PC-3 (cell line): ENCODE measurements at places on chromosomes 7 and 10. TPM values are rescaled to one million over a fixed set of nuclear protein-coding genes. Genes with fewer than 3 reads are reported as not detected.

The SLC13A1 gene
- not detected in 2 replicates for total RNA-seq

The NACAD gene
- 0.12 and 0.26 TPM in 2 replicates for total RNA-seq

The SPDYE5 gene
- total RNA-seq: 0.18 TPM in 1 of 2 replicates, not detected in the other

The ZNF467 gene
- 4.1 and 6.3 TPM in 2 replicates for total RNA-seq

The SH2D4B gene
- total RNA-seq: not detected in 2 replicates

The NPS gene
- not detected in 2 replicates for total RNA-seq

The LRRC18 gene
- total RNA-seq: not detected in 2 replicates

- H3K4me3 ChIP-seq: no peak overlapping the region
- H3K27ac ChIP-seq: peak overlapping the region; percentile 72; the same call in 1 of the 2 replicates
- DNase-seq: peak; percentile 72
- H3K27me3 ChIP-seq: no peaks in the 10 kb centered on the region
- peaks cover 37% of the 10 kb centered on the region for H3K4me1 ChIP-seq
These were observed 139.5 kb upstream of the FZD8 start for GRCh38 chr10:35781643-35782035.

DNA sequence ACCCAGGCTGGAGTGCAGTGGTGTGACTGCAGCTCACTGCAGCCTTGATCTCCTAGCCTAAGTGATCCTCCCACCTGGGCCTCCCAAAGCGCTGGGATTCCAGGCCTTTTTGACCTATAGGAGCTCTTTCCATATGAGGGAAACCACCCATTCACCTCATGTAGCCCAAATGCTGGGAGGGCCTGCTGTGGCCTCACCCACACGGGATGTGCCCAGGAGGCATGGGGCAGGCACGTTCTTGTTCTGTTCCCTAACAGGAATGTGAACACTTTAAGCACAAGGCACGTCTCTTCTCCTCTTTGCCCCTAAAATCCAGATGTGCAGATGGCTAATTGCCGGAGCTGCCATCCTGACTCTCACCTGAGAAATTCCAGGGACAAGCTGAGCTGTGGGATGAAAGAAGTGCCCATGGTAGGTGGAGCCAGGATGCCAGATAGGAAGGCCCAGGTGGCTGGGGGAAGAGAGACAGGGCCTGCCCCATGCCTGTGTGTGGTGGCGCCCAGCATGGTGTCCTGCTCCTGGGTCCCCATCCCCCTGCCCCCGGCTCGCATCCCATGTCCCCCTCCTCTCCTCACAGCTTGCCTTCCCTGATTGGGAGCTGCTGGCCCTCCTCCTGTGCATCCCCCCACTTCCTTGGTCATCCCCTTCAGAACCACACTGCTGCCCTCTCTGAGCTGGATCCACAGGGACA lies 17.3 kb downstream of the CAMK2B start:
- no peak overlapping the region for H3K27ac ChIP-seq
- no peak for DNase-seq
- H3K4me3 ChIP-seq: no peak overlapping the region
- no peaks in the 10 kb centered on the region for H3K36me3 ChIP-seq

- H3K27ac ChIP-seq: peak overlapping the region; percentile 99
- H3K4me1 ChIP-seq: peaks cover 37% of the 10 kb centered on the region
- H3K27me3 ChIP-seq: no peaks in the 10 kb centered on the region
These were observed 59.0 kb upstream of the CHST15 start for GRCh38 chr10:124152139-124153022.
